ENCODE measurements at places on chromosomes 11 and 22. TPM values are rescaled to one million over a fixed set of nuclear protein-coding genes. Genes with fewer than 3 reads are reported as not detected.

DNA sequence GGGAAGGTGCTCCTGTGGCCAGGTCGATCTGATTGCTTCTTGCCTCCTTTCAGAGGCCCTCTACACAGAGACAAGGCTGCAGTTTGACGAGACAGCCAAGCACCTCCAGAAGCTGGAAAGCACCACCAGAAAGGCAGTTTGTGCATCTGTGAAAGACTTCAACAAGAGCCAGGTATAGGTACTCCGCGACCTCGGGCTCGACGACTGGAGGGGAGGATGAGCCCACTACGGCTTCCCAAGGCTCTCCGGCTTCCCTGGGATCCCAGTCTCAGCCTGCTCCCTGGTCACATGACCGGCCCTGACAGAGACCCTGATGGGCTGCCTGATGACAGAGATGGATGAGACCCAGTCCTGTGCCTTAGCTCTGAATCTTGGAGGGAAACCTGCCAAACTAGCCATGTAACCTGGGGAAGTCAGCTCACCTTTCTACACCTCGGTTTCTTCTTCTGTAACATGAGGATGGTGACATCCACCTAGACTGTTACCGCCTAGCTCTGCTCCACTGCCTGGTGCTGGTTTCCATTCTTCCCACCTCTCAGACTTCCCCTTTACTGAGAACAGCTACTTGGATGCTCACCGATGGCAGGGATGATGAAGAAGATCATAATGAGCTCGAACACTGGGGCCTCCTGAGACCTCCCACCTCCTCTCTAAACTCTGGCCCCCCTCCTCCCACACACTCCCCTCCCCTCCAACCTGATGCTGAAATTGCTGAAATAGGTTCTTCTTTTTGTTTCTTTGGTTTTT is 8.9 kb downstream of the RIBC2 start:
- no peak overlapping the region for H3K27ac ChIP-seq
- DNase-seq: no peak
- no peak overlapping the region for H3K4me3 ChIP-seq
- no peaks in the 10 kb centered on the region for H3K36me3 ChIP-seq
- H3K27me3 ChIP-seq: no peaks in the 10 kb centered on the region

- no peak overlapping the region for H3K4me3 ChIP-seq
- no peaks in the 10 kb centered on the region for H3K36me3 ChIP-seq
- DNase-seq: no peak
- H3K4me1 ChIP-seq: no peaks in the 10 kb centered on the region
- H3K27me3 ChIP-seq: no peaks in the 10 kb centered on the region
These were observed 73.9 kb downstream of the SCUBE1 start for GRCh38 chr22:43269246-43269645.

DNA sequence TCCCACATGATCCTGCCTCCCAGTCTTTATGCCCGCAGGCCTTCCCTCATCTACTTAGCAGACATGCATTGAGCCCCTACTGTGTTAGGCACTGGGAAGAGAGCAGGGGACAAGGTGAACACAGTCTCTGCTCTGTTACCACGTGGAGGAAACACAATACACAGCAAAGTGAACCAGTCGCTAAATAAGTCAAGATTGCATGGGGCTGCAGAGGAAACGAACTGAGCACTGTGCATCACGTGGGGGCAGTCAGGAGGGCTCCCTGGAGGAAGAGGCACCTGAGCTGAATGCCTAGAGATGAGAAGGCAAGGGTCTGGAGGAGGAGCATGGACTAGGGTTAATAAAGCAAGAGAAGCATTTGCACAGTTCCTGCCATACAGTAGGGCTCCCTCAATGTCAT is 102.7 kb downstream of the MN1 start:
- H3K36me3 ChIP-seq: no peaks in the 10 kb centered on the region
- H3K27ac ChIP-seq: no peak overlapping the region
- H3K27me3 ChIP-seq: peaks cover 4% of the 10 kb centered on the region
- H3K4me1 ChIP-seq: no peaks in the 10 kb centered on the region
- H3K4me3 ChIP-seq: no peak overlapping the region

DNA sequence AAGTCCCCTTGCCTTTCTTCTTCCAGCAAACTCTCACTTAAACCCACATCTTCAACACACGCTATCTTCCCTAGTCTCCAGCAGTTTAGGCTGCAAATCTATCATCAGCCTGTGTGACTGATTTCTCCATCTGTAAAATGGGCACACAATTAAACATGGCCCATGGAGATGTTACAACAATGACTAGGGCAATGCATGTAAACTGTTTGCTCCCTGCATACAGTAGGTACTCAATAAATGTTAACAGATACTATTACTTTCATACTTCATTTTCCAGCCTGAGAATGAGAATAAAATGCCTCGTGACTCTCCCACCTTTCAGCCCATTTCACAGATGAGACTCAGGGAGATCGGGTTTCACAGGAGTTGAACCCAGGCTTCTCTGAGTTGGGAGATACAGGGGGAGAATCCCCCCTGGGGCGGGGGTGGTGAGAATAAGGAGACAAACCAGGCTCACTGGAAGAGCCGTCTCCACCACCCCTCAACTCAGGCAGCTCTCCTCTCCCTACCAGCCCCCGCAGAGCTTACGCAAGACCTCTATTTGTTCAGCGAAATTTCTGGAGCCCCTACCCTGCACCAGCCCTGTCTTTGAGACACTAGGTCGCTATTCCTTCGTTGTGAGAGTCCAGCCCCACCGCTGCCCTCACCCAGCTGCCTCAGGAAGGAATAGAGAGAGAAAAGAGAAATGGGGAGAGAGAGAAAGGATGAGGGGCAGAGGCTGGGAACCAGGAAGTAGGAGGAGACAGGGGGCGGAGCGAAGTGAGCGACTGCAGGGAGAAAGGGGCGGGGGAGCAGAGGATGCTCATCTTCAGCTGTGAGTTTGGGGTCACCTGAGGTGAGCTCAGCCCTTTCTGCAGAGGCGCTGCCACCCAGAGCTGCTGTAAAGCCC is 42.1 kb upstream of the KLHL35 start:
- no peaks in the 10 kb centered on the region for H3K36me3 ChIP-seq
- peak; percentile 83 for DNase-seq
- peaks cover 15% of the 10 kb centered on the region for H3K4me1 ChIP-seq
- H3K27ac ChIP-seq: peak overlapping the region; percentile 43
- H3K4me3 ChIP-seq: no peak overlapping the region

DNA sequence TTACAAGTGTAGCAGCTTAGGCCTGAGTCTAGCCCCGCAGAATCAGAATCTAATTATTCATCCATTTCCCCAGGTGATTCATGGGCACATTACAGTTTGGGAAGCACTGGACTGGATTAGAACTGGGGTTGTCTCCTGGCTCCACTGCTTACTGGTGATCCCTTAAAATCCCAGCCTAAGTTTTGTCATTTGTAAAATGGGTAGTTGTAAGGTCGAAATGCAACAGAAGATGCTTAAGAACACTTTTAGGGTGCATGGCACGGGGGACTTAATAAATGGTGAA is 1.3 kb downstream of the STX3 start:
- H3K27me3 ChIP-seq: no peaks in the 10 kb centered on the region
- peaks cover 2% of the 10 kb centered on the region for H3K36me3 ChIP-seq
- no peak for DNase-seq
- peak overlapping the region; percentile 95 for H3K27ac ChIP-seq
- H3K4me3 ChIP-seq: peak overlapping the region; percentile 95

DNA sequence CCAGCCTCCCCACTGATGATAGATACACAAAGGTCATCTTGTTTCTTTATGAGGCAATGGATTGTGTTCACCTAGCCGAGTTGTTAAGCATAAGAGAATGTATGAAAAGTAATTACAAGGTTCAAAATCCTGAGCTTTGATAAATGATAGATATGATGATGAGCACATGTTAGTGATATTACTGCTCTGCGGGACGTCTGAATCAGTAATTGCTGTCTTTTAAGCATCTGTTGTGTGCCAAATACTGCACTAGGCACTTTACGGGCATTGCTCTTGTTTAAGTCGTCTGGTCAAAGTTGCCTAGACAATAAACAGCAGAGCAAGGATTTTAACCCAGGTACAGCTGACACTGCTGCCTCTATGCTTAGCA is 559 bp upstream of the RNF141 start:
- H3K4me3 ChIP-seq: peak overlapping the region; percentile 71
- no peak overlapping the region for H3K27ac ChIP-seq
- H3K36me3 ChIP-seq: no peaks in the 10 kb centered on the region
- no peaks in the 10 kb centered on the region for H3K4me1 ChIP-seq

DNA sequence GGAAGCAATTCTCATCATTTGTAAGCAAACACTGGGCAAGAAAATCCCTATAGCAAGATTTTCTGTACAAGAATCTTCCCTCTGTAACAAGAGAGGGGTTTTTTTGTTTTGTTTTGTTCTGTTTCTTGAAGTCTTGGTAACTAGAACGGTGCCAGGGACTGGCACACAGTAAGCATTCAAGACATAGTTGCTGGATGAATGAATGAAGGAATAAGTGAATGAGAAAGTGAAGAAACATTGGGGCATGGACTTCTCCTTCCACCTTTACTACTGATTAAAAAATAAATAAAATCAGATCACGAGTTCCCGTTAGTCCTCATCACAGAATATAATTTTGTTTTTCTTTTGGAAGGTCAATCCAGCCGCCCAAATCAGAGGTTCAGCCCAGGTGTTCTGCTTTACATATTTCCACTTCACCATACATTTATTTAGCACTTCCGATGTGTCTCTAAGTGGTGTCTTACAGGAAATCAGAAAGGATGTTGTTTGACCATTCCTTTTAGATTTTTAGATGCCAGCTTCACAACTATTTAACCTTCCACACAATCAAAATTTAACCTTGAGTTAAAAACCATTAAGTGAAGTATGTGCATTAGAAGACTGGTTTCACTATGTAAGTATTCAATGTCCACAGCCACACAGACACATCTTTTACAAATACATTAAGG is 281.2 kb downstream of the CADM1 start:
- no peak overlapping the region for H3K4me3 ChIP-seq
- no peak for DNase-seq
- no peaks in the 10 kb centered on the region for H3K4me1 ChIP-seq
- no peaks in the 10 kb centered on the region for H3K27me3 ChIP-seq
- no peak overlapping the region for H3K27ac ChIP-seq
- H3K36me3 ChIP-seq: no peaks in the 10 kb centered on the region

DNA sequence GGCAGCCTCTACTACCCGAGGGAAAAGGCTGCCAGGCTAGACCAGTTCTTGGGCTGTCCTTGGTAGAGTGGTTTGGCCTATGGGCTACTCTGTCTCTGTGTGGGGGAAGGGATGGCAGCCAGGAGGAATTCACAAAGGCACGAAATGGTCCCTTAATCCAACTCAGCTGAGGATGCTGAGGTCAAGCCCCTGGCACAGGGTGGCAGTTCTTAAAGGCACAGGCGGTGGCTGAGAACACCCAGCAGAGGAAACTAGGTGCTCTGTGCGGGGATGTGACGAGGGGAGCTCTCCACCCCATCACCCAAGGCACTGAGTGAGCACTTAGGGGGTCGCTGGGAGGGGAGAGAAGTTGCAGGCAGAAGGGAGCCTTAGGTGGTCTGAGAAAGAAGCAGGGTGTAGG is at the start of gene MFRP:
Gene MFRP, minus strand, starts transcription at position 101 of the 400 bp plus-strand sequence. CDS start 192 bp downstream, outside the sequence.
- H3K4me3 ChIP-seq: no peak within 1 kb of the TSS
- DNase-seq: no peak
- H3K27ac ChIP-seq: no peak within 1 kb of the TSS
- H3K36me3 ChIP-seq: no peaks in the 10 kb centered on the region

DNA sequence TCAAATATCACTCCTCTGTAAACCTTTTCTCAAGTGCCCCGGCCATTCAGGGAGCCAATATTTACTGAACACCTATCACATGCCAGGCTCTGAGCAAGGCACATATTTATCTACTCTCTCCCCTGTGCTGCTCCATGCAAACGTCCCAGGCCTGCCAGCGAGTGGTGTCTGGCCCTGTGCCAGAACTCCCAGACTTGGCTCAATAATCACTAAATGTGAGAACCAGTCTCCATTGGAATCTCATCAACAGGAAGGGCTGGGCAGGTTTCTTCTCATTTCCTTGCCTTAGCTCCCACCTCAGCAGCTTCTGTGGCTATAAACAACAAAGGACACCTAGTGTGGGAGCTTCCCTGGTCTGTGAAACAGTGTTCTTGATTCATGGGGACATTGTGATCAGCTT is 21.7 kb downstream of the RASSF10 start:
- H3K4me3 ChIP-seq: no peak overlapping the region
- H3K36me3 ChIP-seq: no peaks in the 10 kb centered on the region
- H3K27ac ChIP-seq: no peak overlapping the region
- no peaks in the 10 kb centered on the region for H3K4me1 ChIP-seq
- H3K27me3 ChIP-seq: no peaks in the 10 kb centered on the region
- DNase-seq: peak; percentile 67

The PRMT3 gene
- total RNA-seq: 16.0 TPM

DNA sequence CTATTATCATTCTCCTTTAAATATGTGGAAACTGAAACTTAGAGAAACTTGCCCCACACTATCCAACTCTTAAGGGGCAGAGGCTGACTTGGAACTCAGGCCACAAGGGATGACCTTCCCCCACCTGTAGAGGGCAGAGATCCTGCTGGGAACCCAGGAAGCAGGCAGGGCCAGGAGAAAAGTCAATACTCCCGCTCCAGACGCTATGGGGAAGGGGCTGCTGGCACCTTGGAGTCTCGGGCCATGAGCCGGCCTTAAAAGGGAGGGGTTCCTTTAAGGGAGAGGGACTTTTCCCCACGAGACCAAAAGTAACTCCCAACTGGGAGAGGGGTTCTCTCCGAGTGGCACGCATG is 620 bp upstream of the ANO5 start:
- peaks cover 4% of the 10 kb centered on the region for H3K27me3 ChIP-seq
- DNase-seq: no peak
- no peaks in the 10 kb centered on the region for H3K36me3 ChIP-seq
- H3K4me1 ChIP-seq: no peaks in the 10 kb centered on the region
- H3K27ac ChIP-seq: peak overlapping the region; percentile 15

The TRIM29 gene
- total RNA-seq: 32.9 TPM

DNA sequence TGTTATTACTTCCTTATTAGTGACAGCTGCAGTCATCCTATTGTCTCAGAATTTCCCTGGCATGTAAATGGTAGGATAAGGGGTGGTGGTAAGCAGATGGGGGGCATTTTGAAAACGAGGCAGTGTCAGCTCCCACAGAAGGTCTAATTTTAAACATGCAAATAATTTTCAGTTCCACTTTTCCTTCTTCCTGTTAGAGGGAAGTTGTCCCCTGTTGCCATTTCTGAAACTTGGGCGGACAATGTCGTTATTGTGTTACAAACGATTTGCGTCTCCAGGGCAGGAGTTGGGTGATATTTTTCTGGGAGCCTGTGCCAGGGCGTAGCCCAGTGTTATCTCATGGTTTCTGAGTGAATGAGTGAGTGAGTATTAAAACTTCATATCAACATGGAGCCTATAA is 7.4 kb downstream of the PTPRJ start:
- H3K4me3 ChIP-seq: no peak overlapping the region
- H3K27ac ChIP-seq: peak overlapping the region; percentile 45
- no peak for DNase-seq
- H3K4me1 ChIP-seq: peaks cover 3% of the 10 kb centered on the region
- no peaks in the 10 kb centered on the region for H3K27me3 ChIP-seq

- no peak overlapping the region for H3K27ac ChIP-seq
- H3K27me3 ChIP-seq: no peaks in the 10 kb centered on the region
- DNase-seq: no peak
- H3K36me3 ChIP-seq: no peaks in the 10 kb centered on the region
- no peaks in the 10 kb centered on the region for H3K4me1 ChIP-seq
These were observed 1.9 kb downstream of the PKP3 start for GRCh38 chr11:395866-396265.
